Breast epithelium (tissue), 4 donors: ENCODE measurements at places on chromosomes 2 and 18. TPM values are rescaled to one million over a fixed set of nuclear protein-coding genes. Genes with fewer than 3 reads are reported as not detected.

The UGT1A3 gene
- not detected for total RNA-seq

The RAB17 gene
- total RNA-seq, result 43.9 TPM

- DNase-seq, result no peak
Measured at GRCh38 chr2:42128721-42129486, 40.2 kb upstream of the EML4 start.

GRCh38 chr2:62641410-62641843 lies 64.1 kb upstream of the EHBP1 start:
- no peak for DNase-seq

- DNase-seq, result no peak
Measured at GRCh38 chr2:218895759-218896500, 15.3 kb downstream of the WNT10A start.

DNA sequence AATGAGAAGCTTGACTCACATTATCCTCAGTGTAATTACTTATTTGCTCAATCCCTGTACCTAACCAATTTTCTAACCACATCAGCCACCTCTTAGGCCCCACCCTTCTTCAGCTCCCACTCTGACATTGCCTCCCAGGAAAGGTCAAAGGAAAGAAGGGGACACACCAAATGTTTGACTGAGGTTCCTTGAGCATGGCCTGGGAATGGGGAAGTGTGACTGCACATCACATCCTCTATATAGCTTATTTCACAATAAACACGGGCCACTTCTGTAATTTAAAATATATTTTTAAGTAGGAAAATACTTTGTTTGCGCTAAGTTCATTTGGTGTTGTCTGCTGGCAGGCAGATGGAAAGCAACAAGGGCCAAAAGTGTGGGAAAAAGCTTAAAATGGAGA lies 3.0 kb upstream of the FIGLA start:
- no peak for DNase-seq

DNA sequence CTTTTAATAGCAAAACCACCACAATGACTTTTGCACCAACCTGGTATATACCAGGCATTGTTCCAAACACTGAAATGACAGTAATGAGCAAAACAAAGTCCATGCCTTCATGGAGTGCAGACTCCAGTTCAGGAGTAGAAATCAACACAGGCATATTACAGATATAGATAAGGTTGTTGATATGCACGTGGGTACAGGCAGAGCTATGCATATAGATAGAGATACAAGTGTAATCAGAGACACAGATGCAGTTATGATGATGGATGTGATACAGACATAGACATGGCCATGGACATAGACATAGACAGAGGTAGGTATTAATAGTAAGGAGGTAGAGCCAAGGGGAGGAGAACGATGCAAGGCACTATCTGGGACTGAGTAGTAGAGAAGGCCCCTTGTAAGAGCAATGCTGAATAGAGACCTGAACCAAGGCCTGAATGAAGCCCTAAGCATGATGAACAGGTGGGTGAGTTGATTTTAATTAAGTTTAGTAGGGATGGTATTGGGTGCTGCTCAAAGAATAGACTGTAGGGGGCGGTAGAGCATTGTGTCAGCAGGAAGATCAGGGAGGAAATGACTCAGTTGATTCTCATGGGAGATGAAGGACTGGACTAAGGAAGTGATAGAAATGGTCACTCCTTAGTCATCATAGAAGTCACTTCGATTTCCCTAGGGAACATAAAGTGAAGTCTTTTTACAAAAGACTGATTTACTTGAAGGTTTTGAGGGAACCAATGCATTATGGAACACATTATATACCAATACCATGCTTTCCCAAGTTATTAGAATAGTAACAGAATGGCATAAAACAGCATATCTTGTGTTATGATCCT lies 39.4 kb downstream of the CMPK2 start:
- no peak for DNase-seq

GRCh38 chr2:108454440-108454839 lies 5.4 kb downstream of the GCC2 start:
- DNase-seq, result no peak

DNA sequence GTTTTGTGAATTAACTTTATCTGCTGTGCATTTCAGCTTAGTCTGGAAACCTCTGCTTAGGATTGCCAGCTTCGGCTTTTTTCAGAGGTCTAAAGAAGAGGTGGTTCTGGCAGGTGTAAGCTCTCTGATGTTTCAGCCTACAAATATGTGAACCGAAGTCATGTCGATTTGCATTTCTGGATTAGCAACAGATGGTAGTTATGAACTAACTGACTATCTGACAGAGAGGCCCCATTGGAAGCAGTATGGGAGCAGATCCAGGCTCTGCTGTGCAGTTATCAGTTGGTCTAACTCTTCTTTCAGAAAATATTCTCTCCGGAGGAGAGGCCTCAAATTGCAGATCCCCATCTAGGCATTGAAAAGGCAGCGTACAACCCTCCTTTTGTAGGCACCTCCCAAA lies 32.7 kb upstream of the SPRED2 start:
- no peak for DNase-seq
